ENCODE measurements at places on chromosomes 12 and 14.

GRCh38 chr14:103500148-103500990, 22.3 kb downstream of the CKB start:
- DNase-seq, result peak; percentile 58

- DNase-seq, result no peak
Observed at GRCh38 chr12:4259099-4259498, 14.5 kb upstream of the CCND2 start.

- DNase-seq, result no peak
Observed at GRCh38 chr12:82279536-82280058, 78.6 kb downstream of the CCDC59 start.

DNA sequence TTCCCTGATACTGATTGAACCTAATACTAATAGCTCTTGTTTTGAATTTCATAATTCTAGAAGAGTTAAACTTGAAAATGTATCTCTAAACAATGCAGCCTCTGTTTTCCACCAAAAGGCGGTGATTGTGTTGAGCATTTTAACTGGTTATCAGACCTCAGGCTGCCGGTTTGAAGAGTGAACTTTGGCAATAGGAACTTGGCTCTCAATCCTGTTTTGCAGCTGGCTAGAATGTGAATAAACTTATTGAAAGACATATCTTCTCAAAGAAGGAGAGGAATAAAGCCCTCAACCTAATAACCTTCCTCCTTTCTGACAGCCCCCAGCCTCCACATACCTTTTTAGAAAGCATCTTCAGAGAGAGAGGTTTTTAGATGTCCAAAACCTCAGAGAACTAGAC, 105.4 kb downstream of the SRGAP1 start:
- no peak for DNase-seq

DNA sequence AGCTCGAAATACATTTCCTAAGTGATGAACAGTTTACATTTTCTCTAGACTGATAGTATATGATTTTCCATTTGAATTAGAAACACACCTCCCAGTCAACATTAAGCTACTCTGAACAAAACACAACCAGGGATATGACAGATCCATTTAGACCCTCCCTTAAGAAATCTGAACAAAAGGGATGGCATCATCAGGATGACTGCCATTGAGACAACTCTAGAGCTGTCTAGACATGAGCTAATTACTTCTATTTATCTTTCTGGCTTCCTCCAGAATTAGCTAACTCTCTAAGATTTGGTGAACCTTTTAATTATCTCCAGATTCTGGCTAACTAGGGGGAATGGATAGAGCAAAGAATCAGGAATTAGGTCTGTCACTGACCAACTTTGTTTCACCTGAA, 92.9 kb upstream of the IGF1 start:
- DNase-seq, result no peak
